Left ventricle myocardium inferior (tissue), 1 donor: ENCODE measurements at places on chromosomes 16 and 17.

- peak; percentile 16 for DNase-seq
Observed at GRCh38 chr17:35372846-35373533, 431 bp downstream of the SLFN11 start.

GRCh38 chr16:1154291-1154886 is 1.5 kb downstream of the CACNA1H start:
- no peak for DNase-seq

- DNase-seq = no peak
Observed at GRCh38 chr17:37567137-37567536, 42.1 kb downstream of the SYNRG start.

- DNase-seq = no peak
Observed at GRCh38 chr16:53068423-53068833, 13.6 kb downstream of the CHD9 start.

DNA sequence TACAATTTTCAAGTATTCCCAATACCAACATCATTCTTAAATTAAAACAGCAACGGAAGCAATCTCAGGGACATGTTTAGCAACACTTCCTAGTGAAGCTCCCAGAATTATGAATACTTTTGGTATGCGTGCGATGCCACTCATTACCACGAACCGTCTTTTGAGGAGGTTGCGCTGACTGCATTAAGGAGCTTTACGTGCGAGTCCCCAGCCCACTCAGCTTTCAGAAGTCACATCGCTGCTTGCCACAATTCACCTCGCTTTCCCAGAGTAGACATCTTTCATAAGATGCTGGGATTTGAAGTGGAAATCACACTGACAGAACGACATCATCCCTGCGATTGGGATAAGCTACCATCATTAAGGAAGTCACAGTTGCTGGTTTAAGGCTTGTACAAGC is 441.6 kb upstream of the HSBP1 start:
- no peak for DNase-seq

GRCh38 chr17:71287071-71287823 is 833.6 kb upstream of the SOX9 start:
- no peak for DNase-seq

DNA sequence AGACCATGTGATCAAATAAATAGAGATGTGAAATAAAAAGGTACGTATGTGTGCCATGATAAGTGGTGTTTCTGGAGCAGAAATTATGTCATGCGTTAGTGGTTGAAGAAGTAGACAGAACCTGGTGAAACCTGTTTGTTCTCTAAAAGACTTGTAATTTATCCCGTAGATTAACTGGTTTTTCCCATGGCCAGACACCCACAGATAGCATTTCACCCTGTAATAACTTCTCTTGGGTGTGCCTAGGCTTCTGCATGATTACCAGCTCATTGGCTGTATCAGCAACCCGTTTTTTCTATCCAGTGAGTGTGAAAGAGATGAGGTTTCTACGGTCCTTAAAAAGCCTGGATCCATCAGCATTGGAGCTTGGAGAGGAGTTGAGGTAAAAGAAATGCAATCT is 471.3 kb downstream of the NPIPA7 start:
- no peak for DNase-seq

DNA sequence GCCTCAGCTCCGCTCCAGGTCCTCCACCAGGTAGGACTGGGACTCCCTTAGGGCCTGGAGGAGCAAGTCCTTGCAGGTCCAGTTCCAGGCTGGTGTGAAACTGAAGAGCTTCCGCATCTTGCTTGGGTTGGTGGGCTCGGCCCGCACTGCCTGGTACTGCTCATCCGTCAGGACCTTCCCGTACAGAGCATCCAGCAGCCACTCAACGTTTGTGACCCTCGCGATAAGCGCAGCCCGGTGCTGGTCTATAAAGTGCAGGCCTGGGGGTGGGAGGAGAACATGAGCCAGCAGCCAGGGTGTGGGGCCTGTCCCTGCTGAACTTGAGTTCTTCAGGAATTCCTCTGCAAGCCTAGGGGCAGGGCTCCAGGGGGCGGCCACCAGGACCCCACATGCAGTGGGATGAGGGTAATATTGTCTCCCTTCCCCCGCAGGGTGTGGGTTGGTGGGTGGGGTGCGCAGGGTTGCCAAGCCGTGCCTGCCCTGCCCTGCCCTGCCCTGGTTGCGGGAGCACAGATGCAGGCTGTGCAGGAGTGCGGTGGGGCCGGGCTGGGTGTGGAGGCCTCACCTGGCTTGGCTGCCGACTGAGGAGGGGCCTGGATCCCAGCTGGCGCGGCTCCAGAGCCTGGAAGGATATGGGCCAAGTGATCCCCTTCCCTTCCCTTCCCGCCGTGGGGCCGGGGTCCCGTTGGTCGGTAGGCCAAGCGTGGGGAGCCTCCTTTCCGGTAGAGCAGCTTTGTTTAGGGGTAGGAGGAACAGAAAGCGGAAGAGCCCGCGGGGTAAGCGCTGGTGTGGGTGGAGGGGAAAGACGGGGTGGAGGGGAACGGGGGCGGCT is 762 bp downstream of the PYCARD start:
- peak; percentile 35 for DNase-seq

DNA sequence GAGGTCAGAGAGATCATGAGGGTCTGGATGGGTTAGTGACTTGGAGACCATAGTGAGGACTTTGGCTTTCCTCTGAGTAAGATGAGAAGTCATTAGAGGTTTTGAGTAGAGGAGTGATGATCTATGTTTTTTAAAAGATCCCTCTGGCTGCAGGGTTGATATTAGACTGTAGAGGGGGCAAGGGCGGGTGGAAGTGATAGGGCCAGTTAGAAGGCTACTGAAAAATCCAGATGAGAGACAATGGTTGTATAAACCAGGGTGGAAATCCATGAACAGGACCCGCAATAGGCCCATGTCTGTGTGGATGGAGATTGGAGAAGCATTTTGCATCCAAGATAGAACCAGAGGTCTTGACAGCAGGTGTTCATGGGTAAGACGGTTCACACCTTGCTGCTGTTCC is 9.8 kb downstream of the ITGAL start:
- no peak for DNase-seq

- peak; percentile 11 for DNase-seq
Observed at GRCh38 chr16:86528061-86528929, 18.0 kb downstream of the FOXF1 start.

GRCh38 chr17:34892461-34893249 is 68.6 kb downstream of the CCT6B start:
- DNase-seq = no peak

- DNase-seq = no peak
Observed at GRCh38 chr16:77502448-77502847, 67.6 kb upstream of the ADAMTS18 start.

- DNase-seq = peak; percentile 57
Observed at GRCh38 chr16:77212741-77213541, 13.7 kb downstream of the SYCE1L start.
